ENCODE measurements at places on chromosomes 3 and 15. TPM values are rescaled to one million over a fixed set of nuclear protein-coding genes. Genes with fewer than 3 reads are reported as not detected.

GRCh38 chr3:14797731-14798130 lies 21.0 kb upstream of the FGD5 start:
- peak; percentile 7 for DNase-seq

The LDHAL6B gene
- not detected for polyA plus RNA-seq

The TRAT1 gene
- not detected for polyA plus RNA-seq

DNA sequence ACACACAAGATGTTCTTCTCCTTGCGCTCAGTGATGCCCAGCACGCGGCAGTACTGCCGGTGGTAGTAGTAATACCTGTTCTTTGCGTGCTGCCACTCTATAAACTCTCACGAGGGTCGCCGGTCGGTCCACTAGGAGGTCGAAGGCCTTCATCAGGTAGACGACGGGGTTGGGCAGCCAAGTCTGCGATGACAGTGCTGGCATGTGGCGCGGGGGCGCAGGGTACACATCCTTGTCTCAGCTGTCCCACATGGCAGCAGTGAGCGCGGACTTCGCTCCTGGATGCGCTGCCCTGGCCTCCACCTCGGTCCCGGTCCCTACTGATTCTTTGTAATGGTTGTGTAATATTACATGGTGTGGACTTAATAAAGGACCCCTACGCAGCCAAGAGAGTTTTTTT lies 50.1 kb upstream of the CGNL1 start:
- DNase-seq: no peak

GRCh38 chr15:67024314-67024997 lies 40.9 kb upstream of the SMAD3 start:
- no peak for DNase-seq

- no peak for DNase-seq
These were observed 67.5 kb downstream of the SEMA6D start for GRCh38 chr15:47784820-47785219.

The CD200 gene
- 8.5 TPM for polyA plus RNA-seq
